Ascending aorta (tissue), 2 donors: ENCODE measurements at places on chromosomes 16 and 17.

DNA sequence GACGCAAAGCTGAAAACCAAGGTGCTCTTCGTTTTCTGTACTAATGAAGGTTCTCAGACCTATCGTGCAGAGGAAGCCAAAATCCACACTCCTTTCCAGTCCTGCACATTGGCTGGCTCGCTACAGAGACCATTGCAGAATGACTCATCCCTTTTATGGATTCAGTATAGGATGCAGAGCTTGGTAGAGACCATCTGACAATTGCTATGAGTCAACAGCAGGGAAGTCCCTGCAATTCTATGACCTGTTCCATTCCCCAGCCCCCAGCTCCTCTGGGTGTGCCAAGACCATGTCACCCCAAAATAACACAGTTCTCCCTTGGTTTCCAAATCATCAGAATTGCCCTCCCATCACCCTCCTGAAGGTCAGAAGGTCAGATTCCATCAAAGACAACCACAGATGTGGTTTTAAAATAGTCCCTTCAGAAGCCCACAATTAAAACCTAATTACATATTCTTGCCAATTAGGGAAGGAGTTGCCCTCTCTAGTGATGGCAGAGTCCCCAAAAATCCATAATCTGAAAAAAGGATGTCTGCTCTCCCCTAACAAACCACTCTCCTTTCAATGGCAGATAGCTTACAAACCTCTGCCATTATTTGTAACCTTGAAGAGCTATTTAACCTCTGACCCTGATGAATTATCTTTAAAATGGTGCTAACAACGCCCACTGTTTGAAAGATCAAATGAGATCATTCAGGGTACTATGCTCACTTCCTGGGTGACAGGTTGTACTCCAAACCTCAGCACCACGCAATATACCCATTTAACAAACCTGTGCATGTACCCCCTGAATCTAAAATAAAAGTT, 108.2 kb upstream of the RBBP6 start:
- H3K27me3 ChIP-seq: no peaks in the 10 kb centered on the region
- DNase-seq: no peak
- H3K4me1 ChIP-seq: no peaks in the 10 kb centered on the region
- H3K36me3 ChIP-seq: no peaks in the 10 kb centered on the region

- H3K4me3 ChIP-seq: no peak overlapping the region
- peaks cover 4% of the 10 kb centered on the region for H3K4me1 ChIP-seq
- no peaks in the 10 kb centered on the region for H3K36me3 ChIP-seq
- DNase-seq: no peak
These were observed 10.9 kb upstream of the CHST6 start for GRCh38 chr16:75506107-75506506.

DNA sequence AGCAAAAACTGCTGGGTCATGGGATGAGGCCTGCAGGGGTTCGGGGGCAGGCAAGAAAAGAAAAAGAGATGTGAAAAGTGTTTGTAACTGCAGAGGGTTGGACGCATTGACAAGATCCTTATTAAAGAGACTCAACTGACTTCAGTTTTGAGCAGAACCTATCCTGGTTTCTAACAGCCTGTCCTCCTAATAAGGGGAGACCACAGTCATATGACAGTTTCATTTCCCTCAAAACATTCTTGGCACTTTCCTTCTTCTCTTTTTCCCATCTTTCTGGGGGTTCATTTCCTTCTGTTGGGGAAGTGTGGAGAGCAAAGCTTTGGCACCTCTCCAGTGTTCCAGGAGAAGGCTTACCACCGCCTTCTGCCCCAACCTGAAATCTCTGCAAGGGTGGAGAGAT, 118.5 kb downstream of the MAF start:
- H3K27me3 ChIP-seq: no peaks in the 10 kb centered on the region
- no peak for DNase-seq
- H3K36me3 ChIP-seq: no peaks in the 10 kb centered on the region
- no peak overlapping the region for H3K27ac ChIP-seq
- no peak overlapping the region for H3K4me3 ChIP-seq

GRCh38 chr17:72416905-72417304, 296.1 kb downstream of the SOX9 start:
- H3K4me1 ChIP-seq: no peaks in the 10 kb centered on the region

- peaks cover 4% of the 10 kb centered on the region for H3K36me3 ChIP-seq
- peaks cover 22% of the 10 kb centered on the region for H3K4me1 ChIP-seq
- H3K27me3 ChIP-seq: no peaks in the 10 kb centered on the region
- no peak for DNase-seq
- H3K27ac ChIP-seq: peak overlapping the region; percentile 78
These were observed 24.1 kb downstream of the HMOX2 start for GRCh38 chr16:4500272-4500671.

DNA sequence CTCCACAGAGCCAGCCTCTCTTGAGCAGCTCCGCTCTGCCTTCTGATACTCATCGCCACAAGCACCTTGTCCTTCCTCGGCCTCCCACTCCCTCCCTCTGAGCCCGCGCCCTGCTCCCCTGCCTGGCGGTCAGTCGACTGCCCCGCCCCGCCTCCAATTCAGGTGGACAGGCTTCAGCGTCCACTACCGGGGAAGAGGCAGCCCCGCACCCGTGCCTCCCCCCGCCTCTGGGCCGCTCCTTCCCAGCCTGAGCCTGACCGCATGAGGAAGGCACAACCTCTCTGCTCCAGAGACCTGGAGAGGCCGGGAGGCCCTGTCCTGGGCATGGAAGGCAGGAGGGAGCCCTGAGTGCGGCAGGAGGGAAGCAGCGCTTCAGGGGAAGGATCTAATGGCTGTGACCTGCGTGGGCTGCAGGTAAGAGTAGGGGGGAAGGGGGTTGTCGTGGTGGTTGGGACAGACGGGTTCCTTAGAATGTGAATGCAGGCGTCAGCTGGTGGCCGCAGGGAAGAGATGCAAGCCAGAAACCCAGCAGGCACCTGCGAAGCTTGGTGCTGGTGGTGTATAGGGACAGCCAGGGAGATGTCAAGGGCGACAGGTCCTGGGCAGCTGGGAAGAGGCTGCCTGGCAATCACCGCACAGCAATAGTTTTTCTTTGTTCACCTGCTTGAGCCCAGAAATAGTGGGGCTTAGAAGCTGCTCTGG, 3.0 kb upstream of the SLC6A4 start:
- H3K36me3 ChIP-seq: no peaks in the 10 kb centered on the region
- no peak overlapping the region for H3K27ac ChIP-seq
- no peak overlapping the region for H3K4me3 ChIP-seq
- H3K27me3 ChIP-seq: no peaks in the 10 kb centered on the region

GRCh38 chr17:30239089-30239462, 3.6 kb upstream of the SLC6A4 start:
- DNase-seq: no peak
- no peak overlapping the region for H3K27ac ChIP-seq
- H3K36me3 ChIP-seq: no peaks in the 10 kb centered on the region
- H3K4me3 ChIP-seq: no peak overlapping the region
- H3K27me3 ChIP-seq: no peaks in the 10 kb centered on the region
- peaks cover 11% of the 10 kb centered on the region for H3K4me1 ChIP-seq

DNA sequence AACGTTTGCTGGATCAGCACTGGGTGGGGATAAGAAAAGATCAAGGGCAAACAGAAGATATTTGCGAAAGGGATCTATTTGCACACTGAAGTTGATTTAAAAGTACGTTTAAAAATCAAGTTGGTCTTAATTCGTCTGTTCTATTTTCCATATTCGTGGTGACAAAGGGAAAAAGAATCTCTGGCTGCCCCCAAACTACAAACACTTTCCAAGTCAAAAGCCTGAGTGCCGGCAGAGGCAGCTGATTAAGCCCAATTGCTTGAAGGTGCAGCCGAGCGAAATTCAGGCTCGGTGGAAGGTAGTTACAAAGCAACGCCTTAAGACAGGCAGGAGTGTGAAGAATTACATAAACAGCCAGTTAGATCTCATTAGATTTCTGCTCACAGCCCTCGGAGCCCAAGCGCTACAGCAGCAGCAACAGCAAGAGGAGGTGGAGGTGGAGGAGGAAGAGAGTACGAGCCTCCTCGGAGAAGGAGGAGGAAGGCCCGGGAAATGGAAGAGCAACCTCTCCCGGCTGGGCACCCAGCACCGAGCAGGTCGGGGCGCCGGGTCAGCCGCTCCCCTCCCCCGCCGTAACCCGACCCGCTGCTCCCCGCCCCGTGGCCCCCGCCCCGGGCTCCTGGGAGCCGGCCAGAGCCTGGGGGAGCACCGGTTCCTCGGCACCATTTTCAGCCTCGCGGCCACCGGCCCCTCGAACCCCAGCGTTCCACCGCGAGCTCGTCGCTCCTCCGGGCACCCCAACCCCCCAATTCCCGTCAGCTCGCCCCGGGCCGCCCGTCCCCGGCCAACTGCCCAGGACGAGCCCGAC, 890 bp downstream of the TOB1 start:
- H3K27ac ChIP-seq: peak overlapping the region; percentile 95

GRCh38 chr16:82004601-82005000, 6.7 kb downstream of the SDR42E1 start:
- no peak for DNase-seq
- H3K4me1 ChIP-seq: no peaks in the 10 kb centered on the region
- no peaks in the 10 kb centered on the region for H3K27me3 ChIP-seq
- H3K36me3 ChIP-seq: no peaks in the 10 kb centered on the region
- no peak overlapping the region for H3K27ac ChIP-seq
- H3K4me3 ChIP-seq: no peak overlapping the region

- H3K27ac ChIP-seq: no peak overlapping the region
- H3K36me3 ChIP-seq: no peaks in the 10 kb centered on the region
- H3K4me1 ChIP-seq: no peaks in the 10 kb centered on the region
- no peak for DNase-seq
These were observed 31.5 kb upstream of the IRX6 start for GRCh38 chr16:55292491-55292890.

GRCh38 chr17:53133876-53134275, 688.9 kb upstream of the KIF2B start:
- no peak for DNase-seq
- H3K4me3 ChIP-seq: no peak overlapping the region
- no peaks in the 10 kb centered on the region for H3K27me3 ChIP-seq
- H3K4me1 ChIP-seq: no peaks in the 10 kb centered on the region
- no peak overlapping the region for H3K27ac ChIP-seq

GRCh38 chr17:18035704-18036103, 3.3 kb downstream of the ATPAF2 start:
- H3K4me1 ChIP-seq: peaks cover 14% of the 10 kb centered on the region
- H3K36me3 ChIP-seq: no peaks in the 10 kb centered on the region
- no peak for DNase-seq

GRCh38 chr17:29073520-29073919, 30.6 kb downstream of the PIPOX start:
- no peaks in the 10 kb centered on the region for H3K27me3 ChIP-seq
- peaks cover 9% of the 10 kb centered on the region for H3K4me1 ChIP-seq
- H3K36me3 ChIP-seq: peaks cover 5% of the 10 kb centered on the region
- H3K4me3 ChIP-seq: no peak overlapping the region
- H3K27ac ChIP-seq: no peak overlapping the region
- no peak for DNase-seq

DNA sequence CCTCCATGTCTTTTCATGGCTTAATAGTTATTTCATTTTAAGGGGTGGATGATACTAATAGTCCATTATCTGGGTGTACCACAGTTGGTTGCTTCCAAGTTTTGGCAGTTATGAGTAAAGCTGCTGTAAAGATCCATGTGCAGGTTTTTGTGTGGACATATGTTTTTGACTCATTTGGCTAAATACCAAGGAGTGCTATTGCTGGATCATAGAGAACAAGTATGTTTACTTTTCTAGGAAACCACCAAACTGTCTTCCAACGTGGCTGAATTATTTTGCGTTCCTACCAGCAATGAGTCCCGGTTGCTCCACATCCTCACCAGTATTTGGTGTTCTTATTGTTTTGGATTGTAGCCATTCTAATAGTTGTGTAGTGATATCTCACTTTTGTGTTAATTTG, 181.9 kb downstream of the SPECC1 start:
- DNase-seq: no peak
- H3K27ac ChIP-seq: no peak overlapping the region
- no peaks in the 10 kb centered on the region for H3K4me1 ChIP-seq
- H3K4me3 ChIP-seq: no peak overlapping the region

DNA sequence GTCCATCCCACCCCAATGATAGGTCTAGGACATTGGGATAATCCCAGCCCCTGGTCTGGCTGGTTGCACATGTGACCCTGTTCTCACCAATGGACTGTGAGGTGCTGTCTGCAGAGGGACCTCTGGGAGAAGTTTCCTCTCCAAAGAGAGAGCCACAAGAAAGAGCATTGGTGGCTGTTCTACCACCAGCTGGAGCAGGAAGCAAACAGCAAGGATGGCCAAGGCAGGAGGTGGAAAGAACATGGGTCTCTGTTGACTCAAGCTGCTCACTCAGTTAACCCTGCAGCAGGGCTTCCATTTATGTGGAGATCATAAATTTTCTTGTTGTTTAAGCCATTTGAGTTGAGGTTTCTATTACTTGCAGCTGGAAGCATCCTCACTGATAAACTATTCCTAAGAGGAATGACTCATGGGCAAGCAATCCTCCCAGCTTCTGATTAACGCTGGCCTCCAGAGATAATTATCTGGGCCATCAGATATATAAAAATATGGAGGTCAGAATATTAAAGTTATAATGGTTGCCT, 52.6 kb downstream of the CYB5B start:
- no peak overlapping the region for H3K4me3 ChIP-seq
- DNase-seq: no peak
- no peaks in the 10 kb centered on the region for H3K4me1 ChIP-seq
- no peak overlapping the region for H3K27ac ChIP-seq
- H3K27me3 ChIP-seq: no peaks in the 10 kb centered on the region
- no peaks in the 10 kb centered on the region for H3K36me3 ChIP-seq

DNA sequence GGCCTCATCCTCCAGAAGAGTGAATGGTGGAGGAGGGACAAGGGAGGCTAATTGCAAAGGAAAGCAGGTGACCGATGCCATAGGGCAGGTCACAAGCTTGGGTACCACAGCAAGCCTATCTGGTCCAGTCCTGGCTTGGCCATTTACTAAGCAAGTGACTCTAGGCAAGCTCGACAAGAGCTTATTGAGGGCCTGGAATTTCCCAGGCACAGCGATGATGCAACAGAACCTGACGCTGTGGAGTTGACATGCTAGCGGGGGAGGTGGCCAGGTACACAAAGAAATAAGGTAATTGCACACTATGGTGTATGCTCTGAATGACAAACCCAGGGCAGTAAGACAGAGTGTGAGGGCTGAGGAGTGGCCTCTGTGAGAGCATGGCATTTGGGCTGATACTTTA, 98.5 kb downstream of the PGS1 start:
- no peak overlapping the region for H3K4me3 ChIP-seq
- DNase-seq: no peak
- H3K27ac ChIP-seq: no peak overlapping the region
- no peaks in the 10 kb centered on the region for H3K36me3 ChIP-seq

GRCh38 chr17:45016823-45017222, 34.6 kb downstream of the DCAKD start:
- H3K36me3 ChIP-seq: no peaks in the 10 kb centered on the region
- no peak for DNase-seq
- H3K4me3 ChIP-seq: no peak overlapping the region
- no peaks in the 10 kb centered on the region for H3K27me3 ChIP-seq

GRCh38 chr16:79132701-79133100, 467.8 kb downstream of the MAF start:
- H3K4me3 ChIP-seq: no peak overlapping the region
- DNase-seq: no peak
- no peaks in the 10 kb centered on the region for H3K36me3 ChIP-seq
- no peaks in the 10 kb centered on the region for H3K27me3 ChIP-seq
- H3K27ac ChIP-seq: no peak overlapping the region

GRCh38 chr17:38735161-38735997, 5.2 kb downstream of the CISD3 start:
- no peaks in the 10 kb centered on the region for H3K27me3 ChIP-seq
- peaks cover 57% of the 10 kb centered on the region for H3K36me3 ChIP-seq
- H3K4me1 ChIP-seq: peaks cover 5% of the 10 kb centered on the region
- DNase-seq: peak; percentile 81

GRCh38 chr17:77458202-77459017, 317.6 kb downstream of the SEC14L1 start:
- H3K27ac ChIP-seq: no peak overlapping the region
- no peaks in the 10 kb centered on the region for H3K36me3 ChIP-seq
- no peak for DNase-seq
- H3K4me1 ChIP-seq: no peaks in the 10 kb centered on the region
- H3K4me3 ChIP-seq: no peak overlapping the region
- no peaks in the 10 kb centered on the region for H3K27me3 ChIP-seq
